ENCODE measurements at places on chromosomes 11 and 22. TPM values are rescaled to one million over a fixed set of nuclear protein-coding genes. Genes with fewer than 3 reads are reported as not detected.

Gene CELSR1
- total RNA-seq = 7.0 TPM

Gene PNPLA5
- total RNA-seq = not detected

Gene GANAB
- 172 TPM for total RNA-seq

Gene SCGB2A2
- total RNA-seq = not detected

Gene SPDYC
- not detected for total RNA-seq

Gene RIN1
- 18.7 TPM for total RNA-seq

Gene RIMBP3B
- total RNA-seq = 0.27 TPM

Gene FGF3
- not detected for total RNA-seq

Gene SMTNL1
- total RNA-seq = not detected

Gene OR8D1
- not detected for total RNA-seq

Gene ELFN2
- total RNA-seq = 0.02 TPM

Gene TRIM29
- not detected for total RNA-seq

Gene GRAMD1B
- 279 TPM for total RNA-seq
